ENCODE measurements at places on chromosomes 1 and 21. TPM values are rescaled to one million over a fixed set of nuclear protein-coding genes. Genes with fewer than 3 reads are reported as not detected.

GRCh38 chr1:6141592-6141991 lies 38.5 kb downstream of the CHD5 start:
- DNase-seq = no peak

GRCh38 chr21:14863745-14864210 lies 201.0 kb downstream of the NRIP1 start:
- DNase-seq = no peak

DNA sequence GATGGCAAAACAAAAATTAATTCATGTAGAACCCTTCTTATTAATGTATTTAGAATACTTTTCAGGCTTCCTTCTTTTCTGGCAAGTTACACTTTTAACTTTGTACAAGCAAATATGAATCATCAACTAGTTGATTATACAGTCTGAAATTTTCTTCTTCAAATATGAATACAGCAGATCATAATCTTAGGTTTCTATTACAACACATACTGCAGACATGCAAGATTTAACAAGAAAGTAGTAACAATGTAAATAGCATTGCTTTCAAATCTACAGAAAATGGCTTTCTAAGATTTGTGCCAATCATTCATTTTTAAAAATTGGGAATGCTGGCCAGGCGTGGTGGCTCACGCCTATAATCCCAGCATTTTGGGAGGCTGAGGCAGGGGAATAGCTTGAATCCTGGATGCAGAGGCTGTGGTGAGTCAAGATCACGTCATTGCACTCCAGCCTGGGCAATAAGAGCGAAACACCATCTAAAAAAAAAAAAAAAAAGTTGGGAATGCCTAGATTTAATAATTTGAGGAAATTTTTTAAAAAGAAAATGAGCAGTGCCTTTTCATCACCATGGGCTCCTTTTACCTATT lies 68.4 kb upstream of the DPYD start:
- no peak for DNase-seq

DNA sequence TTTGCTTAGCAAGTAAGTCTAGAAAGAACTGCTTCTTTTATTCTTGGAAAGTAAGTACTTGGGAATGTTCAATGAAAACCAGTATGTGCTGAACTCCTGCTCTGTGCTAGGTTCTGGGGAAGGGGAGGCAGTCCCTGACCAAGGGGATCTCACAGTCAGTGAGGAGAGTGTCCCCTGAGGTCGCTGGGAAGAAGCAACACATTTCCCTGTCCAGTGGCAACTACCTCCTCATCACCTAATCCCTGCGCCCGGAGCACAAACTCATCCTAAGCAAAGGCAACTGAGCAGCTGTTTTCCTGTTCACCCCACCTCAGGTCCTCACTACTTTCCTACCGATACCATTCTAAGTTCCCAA lies 61.7 kb upstream of the ANGPTL1 start:
- DNase-seq = no peak

DNA sequence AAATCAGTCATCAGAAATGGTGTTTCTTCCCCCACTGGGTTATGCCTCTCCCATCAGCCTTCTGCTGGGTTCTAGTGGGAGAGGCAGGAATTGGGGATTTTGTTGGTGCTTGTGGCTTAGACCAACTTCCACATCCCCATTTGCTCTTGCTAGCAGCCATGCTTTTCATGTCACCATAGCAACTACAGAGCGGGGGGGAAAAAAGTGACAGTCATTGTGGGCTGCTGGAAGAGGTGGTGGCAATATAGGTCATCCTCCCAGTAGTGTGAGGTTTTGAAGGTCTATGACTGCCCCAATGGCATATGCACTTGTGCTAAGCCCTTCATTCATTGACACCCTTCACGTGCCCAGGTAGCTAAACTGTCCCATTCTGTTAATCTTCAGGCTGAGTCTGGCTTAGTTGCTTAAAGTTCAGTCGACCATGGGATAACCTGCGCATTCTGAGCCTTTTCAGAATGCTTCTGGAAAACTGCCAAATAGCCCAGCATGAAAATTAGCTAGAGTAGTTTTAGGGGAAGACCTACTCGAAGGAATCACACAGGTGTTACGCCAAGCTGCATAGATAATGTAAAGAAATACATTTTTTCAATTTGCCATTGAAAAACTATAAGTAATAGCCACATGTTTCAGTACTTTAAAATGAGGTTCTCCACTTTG lies 53.7 kb upstream of the ZNF326 start:
- no peak for DNase-seq

- no peak for DNase-seq
Measured at GRCh38 chr1:4733446-4734177, 79.2 kb downstream of the AJAP1 start.

DNA sequence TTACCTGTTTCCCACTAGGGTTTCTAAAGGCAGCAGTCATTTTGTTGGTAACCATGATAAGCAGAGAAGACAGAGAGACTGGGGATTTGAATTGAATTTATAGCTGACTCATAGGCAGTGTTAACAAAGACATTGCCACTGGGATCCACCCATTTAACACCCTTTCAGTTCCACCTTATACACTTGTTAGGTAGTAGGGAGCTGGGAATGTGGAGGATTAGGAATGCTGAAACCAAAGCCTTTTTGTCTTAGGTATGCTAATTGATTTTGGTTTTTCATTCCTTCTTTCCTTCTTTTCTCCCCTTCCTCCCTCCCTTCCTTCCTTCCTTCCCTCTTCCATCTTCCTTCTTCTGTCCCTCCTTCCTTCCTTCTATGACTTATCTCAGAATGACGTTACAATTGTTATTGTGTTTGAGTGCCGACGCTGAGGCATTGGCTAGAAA lies 7.5 kb upstream of the EVI5 start:
- DNase-seq = no peak

The S100A9 gene
- polyA plus RNA-seq = not detected
